Kidney (tissue), 22 donors: ENCODE measurements at places on chromosomes 1 and 21.

GRCh38 chr1:96837781-96838216, 116.2 kb downstream of the PTBP2 start:
- no peaks in the 10 kb centered on the region for H3K36me3 ChIP-seq
- no peak for DNase-seq
- no peaks in the 10 kb centered on the region for H3K27me3 ChIP-seq
- no peak overlapping the region for H3K27ac ChIP-seq
- H3K4me3 ChIP-seq = no peak overlapping the region
- no peaks in the 10 kb centered on the region for H3K4me1 ChIP-seq

DNA sequence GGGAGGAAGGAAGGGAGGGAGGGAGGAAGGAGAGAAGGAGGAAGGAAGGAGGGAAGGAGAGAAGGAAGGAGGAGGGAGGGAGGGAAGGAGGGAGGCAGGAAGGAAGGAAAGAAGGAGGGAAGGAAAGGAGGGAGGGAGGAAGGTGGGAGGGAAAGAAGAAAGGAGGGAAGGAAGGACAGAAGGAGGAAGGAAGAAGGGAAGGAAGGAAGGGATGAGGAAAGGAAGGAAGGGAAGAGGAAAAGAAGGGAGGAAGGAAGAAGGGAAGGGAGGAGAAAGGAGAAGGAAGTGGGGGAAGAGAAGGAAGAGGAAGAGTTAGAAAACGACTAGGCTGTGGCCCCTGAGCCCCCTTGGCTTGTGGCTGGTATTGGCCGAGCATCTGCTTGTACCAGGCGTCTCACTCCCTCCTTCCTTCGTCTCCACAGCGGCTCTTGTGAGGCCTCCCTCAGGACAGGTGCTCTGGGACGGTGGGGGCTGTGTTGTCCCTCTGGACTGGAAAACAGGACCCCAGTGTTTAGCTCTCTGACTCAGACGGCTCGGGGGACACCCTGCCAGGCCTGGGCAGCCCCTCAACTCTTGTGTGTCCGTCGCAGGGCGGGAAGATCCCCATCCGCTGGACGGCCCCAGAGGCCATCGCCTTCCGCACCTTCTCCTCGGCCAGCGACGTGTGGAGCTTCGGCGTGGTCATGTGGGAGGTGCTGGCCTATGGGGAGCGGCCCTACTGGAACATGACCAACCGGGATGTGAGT, 36.2 kb upstream of the C1QA start:
- no peak overlapping the region for H3K4me3 ChIP-seq
- H3K36me3 ChIP-seq = no peaks in the 10 kb centered on the region
- H3K27me3 ChIP-seq = no peaks in the 10 kb centered on the region
- DNase-seq = no peak
- H3K4me1 ChIP-seq = no peaks in the 10 kb centered on the region
- no peak overlapping the region for H3K27ac ChIP-seq

GRCh38 chr1:119510046-119510445, 3.0 kb downstream of the HSD3B1 start:
- no peaks in the 10 kb centered on the region for H3K27me3 ChIP-seq
- no peak overlapping the region for H3K27ac ChIP-seq
- H3K4me1 ChIP-seq = no peaks in the 10 kb centered on the region
- DNase-seq = no peak
- H3K36me3 ChIP-seq = no peaks in the 10 kb centered on the region

- H3K4me1 ChIP-seq = no peaks in the 10 kb centered on the region
- no peak for DNase-seq
- H3K27me3 ChIP-seq = no peaks in the 10 kb centered on the region
- H3K27ac ChIP-seq = no peak overlapping the region
- H3K36me3 ChIP-seq = no peaks in the 10 kb centered on the region
- no peak overlapping the region for H3K4me3 ChIP-seq
These were observed 301.1 kb upstream of the NRIP1 start for GRCh38 chr21:15365751-15366392.

GRCh38 chr1:234281826-234282489, 91.3 kb upstream of the COA6 start:
- no peaks in the 10 kb centered on the region for H3K27me3 ChIP-seq
- H3K4me3 ChIP-seq = no peak overlapping the region
- no peak overlapping the region for H3K27ac ChIP-seq

DNA sequence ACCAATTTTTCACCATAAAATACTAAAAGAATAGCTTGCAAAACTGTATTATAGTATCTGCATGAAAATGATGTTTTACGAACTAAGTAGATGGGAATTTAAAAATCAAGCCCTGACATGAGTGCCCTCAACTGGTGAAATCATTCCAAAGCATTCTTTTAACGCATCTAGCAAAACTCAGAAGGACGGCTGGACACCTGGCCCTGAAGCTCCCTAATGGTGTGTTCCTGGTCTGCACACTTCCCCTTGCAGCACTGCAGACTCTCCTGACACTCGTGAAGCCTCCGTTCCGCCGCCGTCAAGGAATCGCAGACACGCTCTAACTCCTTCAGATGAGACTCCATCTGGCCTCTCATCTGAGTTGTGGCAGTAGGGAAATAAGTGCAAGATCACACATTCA, 39.9 kb downstream of the ODF2L start:
- no peaks in the 10 kb centered on the region for H3K4me1 ChIP-seq
- H3K4me3 ChIP-seq = no peak overlapping the region
- H3K27me3 ChIP-seq = no peaks in the 10 kb centered on the region
- DNase-seq = no peak
- no peak overlapping the region for H3K27ac ChIP-seq
- H3K36me3 ChIP-seq = peaks cover 11% of the 10 kb centered on the region

DNA sequence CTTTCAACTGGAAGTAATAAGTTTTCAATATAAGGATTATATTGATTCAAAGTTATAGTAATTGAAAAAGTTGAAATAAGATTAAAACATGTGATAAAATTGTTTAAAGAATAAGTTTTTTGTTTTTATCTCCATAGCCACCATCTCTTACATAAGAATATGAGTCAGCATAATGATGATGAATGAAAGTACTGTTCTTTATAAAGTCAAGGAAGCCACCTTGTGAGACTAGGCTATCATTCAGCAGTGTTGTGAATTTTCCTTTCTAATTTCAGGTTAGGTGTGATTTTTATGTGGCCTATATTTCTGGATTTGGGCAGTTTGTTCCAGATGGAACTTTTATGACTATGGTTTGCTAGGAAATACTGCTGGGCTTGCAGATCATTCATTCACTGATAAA, 22.4 kb upstream of the ASB17 start:
- no peaks in the 10 kb centered on the region for H3K36me3 ChIP-seq
- no peaks in the 10 kb centered on the region for H3K4me1 ChIP-seq
- H3K27ac ChIP-seq = no peak overlapping the region
- H3K4me3 ChIP-seq = no peak overlapping the region
- no peaks in the 10 kb centered on the region for H3K27me3 ChIP-seq

DNA sequence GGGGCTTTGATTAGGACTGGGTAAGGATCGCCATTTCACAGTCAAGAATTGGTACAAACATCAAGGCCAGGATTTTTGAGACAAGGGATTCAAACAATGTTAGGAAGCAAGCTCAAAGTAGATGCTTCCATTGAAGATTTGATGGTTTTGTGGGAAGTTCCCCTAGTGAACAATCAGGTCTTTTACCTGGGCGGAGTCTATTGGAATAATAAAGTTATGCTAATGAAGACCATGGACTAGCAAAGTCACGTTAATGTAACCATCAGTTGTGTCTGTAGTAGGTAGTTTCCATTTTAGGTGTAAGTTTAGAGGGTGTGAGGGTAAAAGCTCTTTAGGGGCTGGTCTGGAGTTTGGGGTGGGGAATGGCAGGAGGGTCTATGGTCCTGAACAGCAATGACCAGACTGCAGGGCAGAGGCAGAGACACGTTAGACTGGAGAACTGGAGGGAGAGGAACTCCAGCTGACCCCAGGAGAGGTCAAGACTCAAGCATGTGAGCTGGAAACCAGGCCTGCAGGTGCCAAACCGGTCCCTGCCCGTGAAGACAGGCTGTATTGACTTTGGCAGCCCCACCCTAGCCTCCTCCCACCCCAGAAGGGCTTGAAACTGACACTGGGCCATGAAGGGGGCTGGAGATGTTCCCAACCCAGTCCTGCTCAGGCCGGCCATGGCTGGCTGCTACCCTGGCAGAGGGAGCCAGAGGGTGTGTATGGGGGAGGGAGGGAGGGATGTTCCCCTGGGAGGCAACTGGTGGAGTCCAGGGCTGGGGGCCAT, 36.0 kb upstream of the GPR37L1 start:
- no peak overlapping the region for H3K4me3 ChIP-seq
- DNase-seq = peak; percentile 90
- peaks cover 10% of the 10 kb centered on the region for H3K4me1 ChIP-seq
- H3K36me3 ChIP-seq = no peaks in the 10 kb centered on the region
- H3K27me3 ChIP-seq = no peaks in the 10 kb centered on the region
- no peak overlapping the region for H3K27ac ChIP-seq

DNA sequence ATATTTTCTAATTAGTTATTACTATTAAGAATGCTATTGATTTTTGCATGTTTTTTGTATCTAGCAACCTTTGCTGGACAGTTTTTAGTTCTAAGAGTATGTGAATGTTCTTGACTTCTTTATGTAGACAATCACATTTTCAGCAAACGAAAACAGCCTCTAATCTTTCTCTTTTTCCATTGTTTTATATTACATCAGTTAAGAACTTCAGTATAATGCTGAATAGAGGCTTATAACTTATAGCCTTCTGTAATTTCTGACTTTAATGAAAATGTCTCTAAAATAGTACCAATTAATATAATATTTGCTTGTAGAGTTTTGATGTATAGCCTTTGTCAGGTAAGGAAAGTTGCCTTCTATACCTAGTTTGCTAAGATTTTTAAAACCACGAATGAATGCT, 33.2 kb upstream of the ATF3 start:
- no peaks in the 10 kb centered on the region for H3K4me1 ChIP-seq
- no peak overlapping the region for H3K4me3 ChIP-seq
- no peaks in the 10 kb centered on the region for H3K27me3 ChIP-seq
- H3K27ac ChIP-seq = no peak overlapping the region

GRCh38 chr21:35048706-35049617, at the start of gene RUNX1:
RUNX1 (minus strand) TSS chr21:35049302.
- no peaks in the 10 kb centered on the region for H3K4me1 ChIP-seq
- peak within 1 kb of the TSS; percentile 45 for H3K4me3 ChIP-seq
- DNase-seq = no peak
- H3K27ac ChIP-seq = peak within 1 kb of the TSS; percentile 34

DNA sequence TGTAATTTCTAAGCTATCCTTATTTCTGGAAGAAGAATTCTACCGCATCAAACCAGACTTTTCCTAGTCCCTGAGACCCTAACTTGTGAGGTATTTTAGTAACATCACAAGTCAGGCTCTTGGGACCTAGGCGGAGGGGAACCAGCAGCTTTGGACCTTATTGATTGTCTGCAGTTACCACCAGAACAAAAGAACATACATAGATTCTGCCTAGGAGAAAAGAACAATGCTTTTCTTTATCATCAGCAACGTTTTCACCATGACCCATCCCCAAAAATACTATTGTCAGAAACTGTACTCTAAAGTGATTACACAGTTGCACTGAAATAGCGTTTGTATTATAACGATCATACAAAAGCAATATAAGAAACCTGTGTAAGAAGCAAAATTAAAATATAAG, 860.4 kb downstream of the USP25 start:
- no peak for DNase-seq
- H3K4me1 ChIP-seq = no peaks in the 10 kb centered on the region
- no peaks in the 10 kb centered on the region for H3K36me3 ChIP-seq
- H3K4me3 ChIP-seq = no peak overlapping the region

DNA sequence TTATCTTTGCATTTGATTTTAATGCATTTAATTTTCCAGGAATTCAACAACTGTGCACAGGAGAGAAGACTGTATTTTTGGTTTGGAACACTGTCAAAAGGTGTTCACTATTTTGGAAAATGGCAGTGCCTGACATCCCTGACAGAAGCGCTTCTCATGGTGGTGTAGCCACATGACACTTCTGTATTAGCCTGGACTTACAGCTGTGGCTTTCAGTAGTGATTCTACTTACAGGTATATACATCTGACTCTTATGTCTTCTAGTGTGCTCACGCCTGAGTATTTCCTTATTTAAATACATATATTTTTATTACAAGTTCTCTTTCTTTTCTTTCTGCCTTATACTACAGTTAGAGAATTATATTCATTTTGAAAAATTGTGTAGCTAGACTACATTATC, 52.3 kb upstream of the C8B start:
- no peaks in the 10 kb centered on the region for H3K27me3 ChIP-seq
- no peak for DNase-seq
- no peak overlapping the region for H3K4me3 ChIP-seq

- H3K36me3 ChIP-seq = no peaks in the 10 kb centered on the region
- no peak for DNase-seq
- peaks cover 3% of the 10 kb centered on the region for H3K4me1 ChIP-seq
- no peak overlapping the region for H3K27ac ChIP-seq
- H3K27me3 ChIP-seq = no peaks in the 10 kb centered on the region
These were observed 3.2 kb upstream of the AK2 start for GRCh38 chr1:33039840-33040239.

- H3K36me3 ChIP-seq = no peaks in the 10 kb centered on the region
- DNase-seq = no peak
- H3K27ac ChIP-seq = no peak overlapping the region
- H3K4me1 ChIP-seq = no peaks in the 10 kb centered on the region
- H3K4me3 ChIP-seq = no peak overlapping the region
These were observed 113.3 kb upstream of the PTGFR start for GRCh38 chr1:78377356-78377928.

DNA sequence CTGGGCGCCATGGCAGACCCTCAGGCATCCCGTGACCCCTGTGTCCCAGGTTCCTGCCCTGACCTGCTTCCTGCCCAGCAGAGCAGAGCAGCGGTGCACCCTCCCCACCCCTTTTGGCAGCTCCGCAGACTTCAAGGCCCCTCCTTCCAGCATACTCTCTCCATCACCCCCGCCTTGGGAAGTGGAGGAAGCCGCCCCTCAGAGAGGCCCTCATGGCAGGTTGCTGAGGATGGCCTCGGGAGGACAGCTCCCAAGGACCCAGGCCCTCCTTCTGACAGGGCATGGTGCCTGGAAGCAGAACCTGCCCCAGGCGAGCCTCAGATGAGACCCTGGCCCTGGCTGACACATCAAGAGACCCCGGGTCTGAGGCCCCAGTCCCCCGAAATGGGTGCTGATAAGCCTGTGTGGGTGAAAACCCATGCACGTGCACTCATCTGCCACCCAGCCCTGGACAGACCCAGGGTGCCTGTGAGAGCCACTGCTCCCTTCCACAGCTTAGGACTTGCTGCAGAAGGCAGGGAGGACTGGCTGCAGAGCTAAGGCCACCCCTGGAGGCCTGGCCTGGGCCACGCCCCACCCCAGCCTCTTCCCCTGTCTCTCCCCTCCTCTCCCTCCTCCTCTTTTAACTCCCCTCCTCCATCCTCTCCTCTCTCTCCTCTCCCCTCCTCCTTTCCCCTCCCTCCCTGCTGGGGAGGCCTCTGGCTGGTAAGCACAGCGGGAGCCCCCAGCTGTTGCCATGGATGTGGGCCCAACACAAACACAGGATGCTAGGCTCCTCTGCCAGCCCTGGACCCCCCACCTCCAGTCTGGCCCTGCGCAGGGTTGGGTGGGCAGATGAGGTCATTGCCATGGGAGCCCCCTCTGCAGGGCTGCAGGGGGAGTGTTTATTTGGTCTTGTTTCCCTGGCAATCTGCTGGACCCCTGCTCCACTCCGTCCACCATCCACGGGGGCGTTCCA, 33.7 kb downstream of the WNT9A start:
- no peaks in the 10 kb centered on the region for H3K36me3 ChIP-seq
- no peak overlapping the region for H3K27ac ChIP-seq
- DNase-seq = peak; percentile 90
- no peak overlapping the region for H3K4me3 ChIP-seq
- no peaks in the 10 kb centered on the region for H3K27me3 ChIP-seq
- H3K4me1 ChIP-seq = peaks cover 4% of the 10 kb centered on the region
